ENCODE measurements at places on chromosomes 5 and 9.

DNA sequence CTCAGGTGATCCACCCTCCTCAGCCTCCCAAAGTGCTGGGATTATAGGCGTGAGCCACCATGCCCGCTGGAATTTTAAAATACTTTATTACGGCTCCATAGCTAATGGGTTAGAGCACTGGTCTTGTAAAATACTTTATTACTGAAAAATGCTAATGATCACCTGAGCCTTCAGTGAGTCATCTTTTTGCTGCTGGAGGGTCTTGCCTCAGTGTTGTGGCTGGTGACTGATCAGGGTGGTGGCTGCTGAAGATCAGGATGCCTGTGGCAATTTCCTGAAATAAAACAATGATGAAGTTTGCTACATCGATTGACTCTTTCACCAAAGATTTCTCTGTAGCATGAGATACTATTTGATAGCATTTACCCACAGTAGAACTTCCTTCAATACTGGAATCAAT is 26.0 kb upstream of the GNE start:
- no peak for DNase-seq

- DNase-seq, result no peak
Observed at GRCh38 chr5:150801117-150801927, 22.8 kb downstream of the SMIM3 start.

- DNase-seq, result no peak
Observed at GRCh38 chr9:33230756-33231622, 9.0 kb upstream of the SPINK4 start.

- no peak for DNase-seq
Observed at GRCh38 chr5:124494540-124495116, 251.8 kb downstream of the ZNF608 start.

- no peak for DNase-seq
Observed at GRCh38 chr9:124834591-124834990, 18.7 kb upstream of the WDR38 start.

DNA sequence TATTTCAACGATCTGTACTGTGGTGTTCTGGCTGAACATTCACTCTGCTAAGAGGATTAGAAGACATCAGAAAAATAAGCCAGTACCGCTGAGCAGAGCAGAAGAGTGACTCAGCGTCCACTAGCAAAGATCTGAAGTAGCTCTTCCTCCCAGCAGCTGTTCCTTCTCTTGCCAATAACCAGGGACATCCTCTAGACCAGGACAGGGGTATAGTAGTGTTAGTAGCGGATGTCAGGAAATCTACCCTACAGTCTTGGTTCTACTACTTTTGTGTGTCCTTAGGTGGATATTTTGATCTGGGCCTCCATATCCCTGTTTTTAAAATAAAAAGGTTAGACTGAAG is 103.6 kb downstream of the TSSK1B start:
- no peak for DNase-seq

- no peak for DNase-seq
Observed at GRCh38 chr5:105428451-105429380, 1866.1 kb upstream of the NUDT12 start.

GRCh38 chr5:149603210-149603609 is 21.9 kb downstream of the ARHGEF37 start:
- DNase-seq, result no peak

DNA sequence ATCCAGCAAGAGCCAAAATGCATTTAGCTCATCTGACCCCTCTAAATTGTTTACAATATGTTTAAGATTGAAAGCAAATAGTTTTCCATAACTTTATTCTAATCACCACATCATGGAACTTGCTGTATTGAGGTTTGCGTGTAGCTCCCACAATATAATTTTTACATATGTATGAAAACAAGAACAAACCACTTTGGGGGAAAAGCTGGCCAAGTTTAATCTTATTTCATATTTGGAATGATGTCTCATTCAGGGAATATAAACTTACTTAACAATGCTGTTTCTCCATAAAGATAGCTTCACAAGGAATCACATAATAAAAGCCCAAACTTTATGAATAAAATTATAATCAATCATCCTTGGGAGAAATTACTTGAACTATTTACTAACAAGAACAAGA is 194.6 kb upstream of the PCSK5 start:
- no peak for DNase-seq

DNA sequence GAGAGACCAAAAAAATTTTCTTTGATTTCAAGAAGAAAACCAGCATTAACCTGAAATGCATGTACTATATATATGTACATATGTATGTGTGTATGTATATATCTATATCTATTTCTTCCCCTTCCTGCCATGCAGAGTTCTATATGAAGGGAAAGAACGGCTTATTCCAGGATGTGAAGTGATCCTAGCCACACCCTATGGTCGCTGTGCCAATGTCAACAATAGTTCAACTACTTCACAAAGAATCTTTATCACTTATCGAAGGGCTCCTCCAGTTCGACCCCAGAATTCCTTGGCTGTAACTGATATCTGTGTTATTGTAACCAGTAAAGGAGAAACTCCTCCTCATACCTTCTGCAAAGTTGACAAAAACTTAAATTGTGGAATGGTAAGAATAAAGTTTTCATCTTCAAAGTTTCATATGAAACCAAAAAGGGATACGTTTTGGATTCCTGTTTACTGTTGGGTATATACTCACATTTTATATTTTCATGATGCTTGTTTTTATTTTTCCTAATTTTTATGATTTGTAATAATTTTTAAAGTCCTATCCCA is 56.2 kb downstream of the DENND4C start:
- DNase-seq, result no peak

- no peak for DNase-seq
Observed at GRCh38 chr5:103122242-103122641, 2.1 kb downstream of the PPIP5K2 start.

GRCh38 chr5:138752341-138752950 is 779 bp upstream of the CTNNA1 start:
- no peak for DNase-seq

- no peak for DNase-seq
Observed at GRCh38 chr9:114516913-114517312, 11.6 kb upstream of the WHRN start.

GRCh38 chr9:127935765-127936221 is 1.9 kb downstream of the DPM2 start:
- no peak for DNase-seq

GRCh38 chr9:89508951-89509615 is 11.2 kb upstream of the SEMA4D start:
- DNase-seq, result no peak

DNA sequence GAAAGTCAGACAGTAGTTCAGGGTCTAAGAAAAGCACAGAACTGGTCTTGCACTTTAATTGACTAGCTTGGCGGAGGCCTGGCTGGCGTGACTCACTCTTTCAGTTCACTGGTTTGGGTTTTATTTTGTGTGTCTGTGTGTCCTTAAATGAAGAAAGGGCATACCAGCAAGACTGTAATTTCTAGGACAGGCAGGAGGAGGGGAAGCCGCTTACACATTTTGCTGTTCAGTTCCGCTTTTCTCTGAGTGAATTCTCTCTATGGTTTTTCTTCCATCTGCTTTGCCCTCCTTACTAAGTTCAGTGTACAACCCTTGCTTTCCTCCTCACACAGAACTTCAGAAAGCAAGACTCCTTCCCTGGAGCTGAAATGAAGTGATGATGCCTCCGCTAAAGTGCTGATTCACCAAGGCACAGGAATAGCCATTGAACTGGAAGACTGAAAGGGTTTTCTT is 150.8 kb downstream of the MEF2C start:
- DNase-seq, result peak; percentile 75
